ENCODE measurements at places on chromosomes 16 and 17.

GRCh38 chr17:69533481-69534234 is 119.2 kb downstream of the MAP2K6 start:
- no peak for DNase-seq

- DNase-seq: no peak
Measured at GRCh38 chr16:48526058-48526957, 83.7 kb downstream of the N4BP1 start.

DNA sequence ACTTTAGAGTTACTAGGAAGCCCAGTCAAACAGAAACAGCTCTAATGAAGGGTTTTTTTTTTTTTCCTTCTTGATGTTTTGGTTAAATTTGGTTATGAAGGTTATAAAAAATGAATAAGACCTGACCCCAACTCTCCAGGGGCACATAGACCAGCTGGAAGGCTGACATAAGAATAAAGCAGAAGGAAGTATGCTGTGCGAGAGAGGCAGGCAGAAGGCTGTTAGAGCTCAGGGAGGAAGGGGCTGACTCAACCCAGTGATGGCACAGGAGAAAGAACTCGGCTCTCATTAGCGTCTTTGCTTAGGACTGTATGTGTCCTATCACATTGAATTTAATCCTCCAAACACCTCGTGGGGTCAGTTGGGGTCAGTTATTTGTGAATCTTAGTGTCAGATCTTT is 474.6 kb downstream of the PMP22 start:
- peak; percentile 62 for DNase-seq

DNA sequence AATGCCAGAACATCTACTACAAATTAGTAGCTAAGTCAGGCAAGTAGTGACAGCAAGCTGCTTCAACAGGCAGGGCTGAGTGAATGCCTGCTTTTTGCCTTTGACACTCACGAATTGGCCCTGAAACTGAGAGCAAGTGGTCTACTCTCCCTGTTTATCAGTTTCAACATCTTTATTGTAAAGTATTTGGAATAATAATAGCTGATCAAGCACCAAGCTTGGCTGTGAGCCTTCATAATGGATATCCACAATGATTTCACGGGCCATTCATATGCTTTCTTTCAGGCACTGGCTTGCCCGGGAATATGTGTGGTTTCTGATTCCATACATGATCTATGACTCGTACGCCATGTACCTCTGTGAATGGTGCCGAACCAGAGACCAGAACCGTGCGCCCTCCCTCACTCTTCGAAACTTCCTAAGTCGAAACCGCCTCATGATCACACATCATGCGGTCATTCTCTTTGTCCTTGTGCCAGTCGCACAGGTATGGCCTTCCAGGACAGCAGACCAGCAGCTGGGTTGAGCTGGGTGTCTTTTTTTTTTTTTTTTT is 5.2 kb downstream of the TLCD3A start:
- no peak for DNase-seq

DNA sequence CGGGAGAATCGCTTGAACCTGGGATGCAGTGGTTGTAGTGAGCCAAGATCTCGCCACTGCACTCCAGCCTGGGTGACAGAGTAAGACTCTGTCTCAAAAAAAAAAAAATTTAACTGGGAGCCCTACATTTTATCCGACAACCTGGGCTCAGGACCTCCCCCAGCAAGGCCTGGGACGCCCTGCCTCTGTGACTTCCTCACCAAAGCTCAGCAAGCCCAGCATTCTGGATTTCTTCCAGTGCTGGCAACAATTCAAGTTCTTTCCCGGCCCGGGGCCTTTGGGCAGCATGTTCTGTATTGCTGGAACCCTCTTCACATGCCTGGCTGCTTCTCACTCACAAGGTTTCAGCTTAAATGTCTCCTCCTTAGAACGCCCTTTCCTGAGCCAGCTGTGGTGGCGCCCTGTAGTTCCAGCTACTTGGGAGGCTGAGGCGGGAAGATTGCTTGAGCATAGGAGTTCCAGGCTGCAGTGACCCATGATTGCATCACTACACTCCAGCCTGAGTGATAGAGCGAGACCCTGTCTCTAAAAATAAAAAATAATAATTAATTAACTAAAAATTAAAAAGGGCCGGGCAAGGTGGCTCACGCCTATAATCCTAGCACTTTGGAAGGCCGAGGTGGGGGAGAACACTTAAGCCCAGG is 15.9 kb upstream of the MEIOB start:
- DNase-seq: no peak

- peak; percentile 74 for DNase-seq
Measured at GRCh38 chr17:17648762-17649161, 32.5 kb upstream of the RAI1 start.

GRCh38 chr17:4947411-4948165 is 742 bp downstream of the PFN1 start:
- peak; percentile 71 for DNase-seq

DNA sequence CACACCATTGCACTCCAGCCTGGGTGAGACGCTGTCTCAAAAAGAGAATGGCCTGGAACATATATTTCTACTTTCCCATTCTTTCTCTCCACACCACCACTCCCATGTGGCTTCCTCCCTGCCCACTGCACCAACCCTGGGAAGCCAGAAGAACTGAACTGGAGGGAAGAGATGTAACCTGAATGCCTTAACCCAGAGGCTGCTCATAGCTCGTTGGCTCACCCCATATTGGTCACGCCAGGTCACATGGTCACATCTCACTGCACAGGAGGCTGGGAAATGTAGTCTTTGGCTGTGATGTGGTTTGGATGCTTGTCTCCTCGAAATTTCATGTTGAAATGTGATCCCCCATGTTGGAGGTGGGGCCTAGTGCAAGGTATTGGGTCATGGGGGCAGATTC is 5.9 kb upstream of the DNAH17 start:
- peak; percentile 50 for DNase-seq

DNA sequence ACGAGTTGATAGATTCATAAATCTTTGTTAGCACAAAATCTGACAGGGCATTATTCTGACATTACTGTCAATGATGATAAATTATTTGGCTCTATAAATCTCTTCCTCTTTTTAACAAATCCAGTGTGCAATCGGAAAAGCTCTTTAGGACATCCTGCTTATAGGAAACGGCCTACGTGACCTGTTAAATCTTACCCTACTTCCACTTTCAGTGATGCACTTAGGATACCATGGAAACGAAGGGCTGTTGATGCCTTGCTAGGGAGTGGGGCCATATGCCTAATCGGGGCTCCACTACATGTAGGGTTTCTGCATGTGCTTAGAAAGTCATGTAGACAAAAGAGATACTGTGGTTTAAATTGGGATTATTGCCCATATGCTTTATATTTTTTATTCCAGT is 27.2 kb downstream of the ZNF594 start:
- DNase-seq: no peak

DNA sequence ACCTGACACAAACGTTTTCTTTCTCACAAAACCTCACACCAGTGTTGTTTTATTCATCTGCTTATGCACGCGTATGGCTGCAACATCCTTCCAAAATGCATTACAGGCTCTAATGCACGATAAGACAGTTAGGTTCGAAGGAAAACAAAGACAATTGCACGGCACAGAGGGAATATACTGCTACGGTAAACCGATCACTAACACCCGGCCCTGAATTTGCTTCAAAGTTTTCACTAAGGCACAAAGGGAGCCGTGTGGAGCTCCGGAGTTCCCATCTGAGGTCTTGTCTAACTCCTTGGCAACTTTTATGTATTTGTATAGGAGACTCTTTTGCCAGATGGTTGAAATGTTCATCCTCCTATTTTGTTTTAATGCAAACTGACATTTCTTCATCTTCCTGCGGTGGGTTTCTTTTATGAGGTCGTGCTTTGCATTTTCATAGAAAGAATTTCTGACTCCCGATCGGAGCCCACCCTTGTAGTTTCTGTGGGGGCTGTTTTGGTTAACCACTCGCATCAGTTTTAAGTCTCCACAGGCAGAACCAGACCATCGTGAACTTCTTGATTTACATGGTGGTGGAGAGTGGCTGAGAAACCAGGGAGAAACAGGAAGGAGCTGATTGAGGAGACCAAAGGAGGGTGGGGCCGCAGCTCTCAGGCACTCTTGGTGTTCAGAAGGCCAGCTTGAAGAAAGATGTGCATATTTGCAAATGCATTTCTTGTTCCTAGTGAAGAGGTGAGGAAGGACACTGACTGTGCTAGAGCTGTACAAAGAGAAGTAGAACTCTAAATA is 516.8 kb downstream of the MAF start:
- DNase-seq: no peak

- no peak for DNase-seq
Measured at GRCh38 chr16:57592591-57593003, 35.8 kb upstream of the ADGRG1 start.

GRCh38 chr17:12187658-12188057 is 167.0 kb downstream of the MAP2K4 start:
- DNase-seq: no peak

DNA sequence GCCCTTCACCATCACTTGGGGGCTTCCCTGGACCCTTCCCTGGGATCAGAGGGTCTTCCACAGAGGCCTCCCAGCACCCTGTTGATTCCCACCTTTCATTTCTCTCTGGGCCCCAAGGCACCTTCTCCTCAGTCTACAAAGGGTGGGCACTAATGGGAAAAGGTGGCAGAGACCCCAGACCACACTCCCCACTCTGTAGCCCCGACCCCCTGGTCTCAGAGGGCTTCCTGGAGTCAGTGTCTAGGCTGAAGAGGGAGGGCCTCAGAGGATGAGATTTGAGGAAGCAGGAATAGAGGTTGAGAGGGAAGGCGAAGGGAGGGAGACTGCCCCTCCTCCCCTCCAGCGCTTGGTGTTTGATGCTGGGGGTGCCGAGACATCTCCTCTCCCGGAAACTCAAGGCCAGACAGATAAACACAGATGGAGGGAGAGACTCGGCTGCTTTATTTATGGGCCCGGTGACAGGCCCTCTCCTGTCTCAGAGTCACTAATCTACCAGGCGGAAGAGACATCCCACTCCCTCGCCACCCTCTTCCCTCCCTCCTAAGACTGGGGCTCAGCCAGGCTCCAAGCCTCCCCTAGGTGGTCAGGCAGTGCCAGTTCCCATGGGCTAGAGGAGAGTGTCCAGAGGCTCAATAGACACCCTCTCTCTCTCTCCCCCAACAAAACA is 18.5 kb upstream of the SP2 start:
- no peak for DNase-seq

- DNase-seq: no peak
Measured at GRCh38 chr16:84069540-84069939, 26.9 kb upstream of the SLC38A8 start.

GRCh38 chr16:74862743-74863244 is 88.2 kb upstream of the FA2H start:
- peak; percentile 29 for DNase-seq

DNA sequence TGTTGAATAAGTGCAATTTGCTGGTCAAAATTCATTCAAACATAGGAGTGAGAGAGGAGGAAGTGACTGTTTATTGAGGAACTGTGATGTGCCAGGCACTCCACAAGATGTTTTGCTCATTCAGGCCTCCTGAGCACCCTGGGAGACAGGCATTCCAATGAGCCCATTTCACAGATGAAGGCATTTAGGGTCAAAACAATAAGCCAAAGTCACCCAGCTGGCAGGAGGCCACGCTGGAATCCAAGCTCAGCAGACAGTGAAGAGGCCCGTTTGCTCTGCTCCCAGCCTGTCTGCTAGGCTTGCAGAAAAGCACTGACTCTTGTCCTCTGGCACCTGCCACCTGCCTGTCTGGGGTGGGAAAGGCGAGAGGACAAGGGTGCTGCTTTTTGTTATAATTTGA is 10.1 kb upstream of the SLC25A39 start:
- no peak for DNase-seq

GRCh38 chr17:31479524-31479923 is 88.0 kb downstream of the RAB11FIP4 start:
- no peak for DNase-seq

GRCh38 chr16:85067024-85067423 is 39.4 kb downstream of the KIAA0513 start:
- no peak for DNase-seq

DNA sequence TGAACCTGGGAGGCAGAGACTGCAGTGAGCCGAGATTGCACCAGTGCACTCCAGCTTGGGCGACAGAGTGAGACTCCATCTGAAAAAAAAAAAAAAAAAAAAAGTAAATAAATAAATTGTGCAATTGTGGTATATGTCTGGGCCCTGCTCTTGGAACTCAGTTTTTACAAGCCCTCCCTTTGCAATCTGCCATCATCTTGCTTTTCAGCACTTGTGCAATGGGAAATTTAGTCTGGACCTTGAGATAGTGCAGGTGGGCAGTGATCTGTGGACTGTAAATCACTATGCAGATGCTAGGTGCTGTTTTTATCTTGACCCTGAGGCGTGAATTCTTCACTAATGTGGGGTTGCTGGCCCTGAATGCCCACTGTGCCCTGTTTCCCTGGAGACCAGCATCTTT is 6.5 kb upstream of the RAP1GAP2 start:
- DNase-seq: no peak

- no peak for DNase-seq
Measured at GRCh38 chr16:82241469-82242052, 71.5 kb upstream of the MPHOSPH6 start.

GRCh38 chr17:47935961-47936360 is 5.4 kb upstream of the PNPO start:
- DNase-seq: peak; percentile 66

GRCh38 chr17:2571523-2572303 is 21.7 kb upstream of the PAFAH1B1 start:
- no peak for DNase-seq

GRCh38 chr16:12917653-12918052 is 16.3 kb downstream of the SHISA9 start:
- no peak for DNase-seq

- no peak for DNase-seq
Measured at GRCh38 chr16:4700380-4700996, 7.1 kb downstream of the NUDT16L1 start.

GRCh38 chr17:76519048-76519966 is 18.1 kb upstream of the RHBDF2 start:
- DNase-seq: no peak

DNA sequence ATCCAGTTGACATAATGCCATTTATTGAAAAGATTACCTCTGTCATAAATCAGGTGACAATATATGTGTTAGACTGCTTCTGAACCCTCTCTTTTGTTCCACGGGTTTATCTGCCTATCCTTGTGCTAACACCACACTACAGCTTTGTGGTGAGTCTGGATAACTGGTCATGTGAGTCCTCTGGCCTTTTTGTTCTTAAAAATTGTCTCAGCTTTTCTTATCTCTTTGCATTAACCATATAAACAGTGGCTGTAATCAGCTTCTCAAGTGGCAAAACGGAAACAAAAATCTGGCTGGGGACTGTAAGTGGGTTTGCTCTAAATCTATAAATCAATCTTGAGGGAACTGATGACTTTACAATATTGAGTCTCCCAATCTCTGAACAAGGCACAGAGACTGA is 44.6 kb downstream of the STX8 start:
- no peak for DNase-seq

- peak; percentile 83 for DNase-seq
Measured at GRCh38 chr16:57277586-57277985, 6.9 kb downstream of the PLLP start.

Measured in hepatic stellate cell (primary cell).